Natural killer cell (primary cell): ENCODE measurements at places on chromosomes 11 and 22.
A peak's percentile ranks its signal among the peaks of the same experiment; 100 is the strongest.

DNA sequence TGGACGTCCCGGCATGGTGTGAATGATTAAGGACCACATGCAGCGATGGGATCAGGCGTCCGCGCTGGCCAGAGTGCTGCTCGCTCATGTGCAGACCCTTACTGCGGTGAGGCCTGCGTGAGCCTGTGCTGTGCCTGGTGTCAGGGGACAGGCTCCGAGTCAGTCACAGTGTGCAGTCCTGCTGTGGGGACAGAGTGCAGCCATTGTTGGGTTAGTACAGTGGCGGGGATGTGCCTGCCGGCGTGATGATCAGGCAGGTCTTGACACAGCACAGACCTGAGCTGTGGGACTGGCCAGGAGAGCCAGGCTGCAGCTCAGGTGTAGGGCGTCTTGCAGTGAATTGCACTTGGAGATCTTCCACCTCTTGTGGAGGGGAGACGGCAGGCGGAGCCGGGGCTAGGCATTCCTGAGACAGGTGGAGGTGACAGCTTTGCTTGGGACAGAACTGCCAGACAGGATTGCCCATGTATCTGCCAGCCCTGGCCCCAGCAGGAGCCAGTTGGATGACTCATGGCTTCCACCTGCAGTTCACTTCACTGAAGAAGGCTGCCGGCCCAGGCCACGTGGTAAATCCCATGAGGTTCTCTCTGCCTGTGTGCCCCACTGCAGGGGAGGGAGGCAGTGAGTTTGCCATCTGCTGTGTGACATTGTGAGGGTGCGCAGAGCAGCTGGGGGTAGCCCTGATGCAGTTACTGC is 17.3 kb downstream of the TRMU start:
- no peak overlapping the region for H3K4me3 ChIP-seq
- peaks cover 77% of the 10 kb centered on the region for H3K36me3 ChIP-seq
- H3K27ac ChIP-seq: no peak overlapping the region

GRCh38 chr11:112321501-112322172 is 61.0 kb upstream of the PLET1 start:
- no peaks in the 10 kb centered on the region for H3K36me3 ChIP-seq
- no peaks in the 10 kb centered on the region for H3K4me1 ChIP-seq
- peak; percentile 18 for DNase-seq
- H3K4me3 ChIP-seq: no peak overlapping the region
- no peaks in the 10 kb centered on the region for H3K27me3 ChIP-seq

DNA sequence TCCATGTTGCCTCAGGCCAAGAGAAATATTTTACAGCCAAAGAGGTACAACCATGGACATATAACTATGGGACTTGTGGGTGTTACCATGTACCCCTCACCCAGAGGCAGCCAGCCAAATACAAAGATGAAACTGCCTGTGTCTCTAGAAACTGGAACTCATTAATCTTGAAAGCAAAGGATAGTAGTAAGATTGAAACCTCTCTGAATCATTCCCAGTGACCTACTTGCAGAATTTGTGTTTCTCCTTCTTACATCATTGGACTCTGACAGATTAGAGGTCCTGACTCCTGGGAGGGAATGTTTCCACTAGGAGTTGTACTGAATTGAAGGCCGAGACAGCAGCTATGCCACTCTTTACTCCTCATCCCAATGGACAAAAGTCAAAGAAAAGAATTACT is 257.4 kb upstream of the UBASH3B start:
- DNase-seq: no peak
- no peaks in the 10 kb centered on the region for H3K36me3 ChIP-seq
- no peaks in the 10 kb centered on the region for H3K27me3 ChIP-seq
- no peak overlapping the region for H3K27ac ChIP-seq
- H3K4me3 ChIP-seq: no peak overlapping the region

- no peaks in the 10 kb centered on the region for H3K4me1 ChIP-seq
- H3K4me3 ChIP-seq: no peak overlapping the region
- no peaks in the 10 kb centered on the region for H3K36me3 ChIP-seq
- H3K27me3 ChIP-seq: no peaks in the 10 kb centered on the region
- H3K27ac ChIP-seq: no peak overlapping the region
These were observed 14.2 kb downstream of the OR52A5 start for GRCh38 chr11:5123802-5124521.
